ENCODE measurements at places on chromosomes 12 and 14. TPM values are rescaled to one million over a fixed set of nuclear protein-coding genes. Genes with fewer than 3 reads are reported as not detected.

GRCh38 chr12:111664961-111665865, 20.5 kb downstream of the BRAP start:
- no peak for DNase-seq
- H3K27ac ChIP-seq = no peak overlapping the region
- no peaks in the 10 kb centered on the region for H3K27me3 ChIP-seq
- H3K4me3 ChIP-seq = no peak overlapping the region

DNA sequence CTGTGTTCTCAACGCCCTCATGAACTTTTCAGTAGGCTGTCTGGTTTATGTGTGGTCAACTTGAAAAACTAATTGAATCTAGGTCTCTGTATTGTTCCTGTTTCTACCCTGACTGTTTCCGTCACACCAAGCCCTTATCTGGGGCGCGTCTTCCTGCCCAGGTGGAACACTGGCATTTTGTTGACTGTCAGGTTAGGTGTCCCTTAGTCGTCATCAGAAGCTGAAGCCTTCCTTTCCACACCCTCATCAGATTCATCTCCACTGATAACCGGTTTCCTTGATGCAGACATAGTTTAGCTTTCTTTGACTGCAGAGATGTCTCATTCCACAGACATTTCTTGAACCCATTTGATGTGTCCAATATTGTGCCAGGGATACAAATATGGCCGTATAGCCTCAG, 96.5 kb downstream of the DUSP16 start:
- peak; percentile 65 for DNase-seq
- no peaks in the 10 kb centered on the region for H3K27me3 ChIP-seq
- H3K27ac ChIP-seq = peak overlapping the region; percentile 81
- H3K36me3 ChIP-seq = peaks cover 49% of the 10 kb centered on the region

DNA sequence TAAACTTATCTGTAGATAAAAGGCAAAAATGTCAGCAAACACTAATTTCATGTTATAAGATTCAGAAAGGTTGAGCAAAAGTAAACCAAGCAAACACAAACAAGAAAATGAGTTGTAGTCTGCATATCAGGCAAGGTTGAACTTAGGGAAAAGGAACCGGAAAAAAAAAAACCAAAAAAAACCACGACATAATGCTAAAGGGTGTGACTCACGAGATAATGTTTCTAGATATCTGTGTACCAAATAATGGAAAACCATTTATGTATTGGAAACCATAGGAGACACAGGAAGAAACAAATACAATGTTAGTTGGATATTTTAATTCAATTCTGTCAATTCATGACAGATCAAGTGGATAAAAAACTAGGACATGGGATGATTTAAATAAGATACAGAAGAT, 60.5 kb downstream of the GPATCH2L start:
- H3K27ac ChIP-seq = no peak overlapping the region
- H3K27me3 ChIP-seq = no peaks in the 10 kb centered on the region
- no peaks in the 10 kb centered on the region for H3K4me1 ChIP-seq
- DNase-seq = no peak
- peaks cover 4% of the 10 kb centered on the region for H3K36me3 ChIP-seq

GRCh38 chr12:123938679-123939480, 33.8 kb downstream of the CCDC92 start:
- no peak for DNase-seq
- H3K4me1 ChIP-seq = peaks cover 22% of the 10 kb centered on the region

GRCh38 chr12:104703372-104703771, 246.6 kb downstream of the CHST11 start:
- H3K27ac ChIP-seq = no peak overlapping the region
- no peak for DNase-seq
- H3K4me1 ChIP-seq = peaks cover 27% of the 10 kb centered on the region
- no peaks in the 10 kb centered on the region for H3K27me3 ChIP-seq
- no peak overlapping the region for H3K4me3 ChIP-seq
- H3K36me3 ChIP-seq = peaks cover 8% of the 10 kb centered on the region

- peaks cover 31% of the 10 kb centered on the region for H3K4me1 ChIP-seq
- no peak overlapping the region for H3K27ac ChIP-seq
- H3K27me3 ChIP-seq = peaks cover 2% of the 10 kb centered on the region
- no peak for DNase-seq
- no peaks in the 10 kb centered on the region for H3K36me3 ChIP-seq
- H3K4me3 ChIP-seq = no peak overlapping the region
Observed at GRCh38 chr14:105980224-105980623, 453.8 kb downstream of the TMEM121 start.

DNA sequence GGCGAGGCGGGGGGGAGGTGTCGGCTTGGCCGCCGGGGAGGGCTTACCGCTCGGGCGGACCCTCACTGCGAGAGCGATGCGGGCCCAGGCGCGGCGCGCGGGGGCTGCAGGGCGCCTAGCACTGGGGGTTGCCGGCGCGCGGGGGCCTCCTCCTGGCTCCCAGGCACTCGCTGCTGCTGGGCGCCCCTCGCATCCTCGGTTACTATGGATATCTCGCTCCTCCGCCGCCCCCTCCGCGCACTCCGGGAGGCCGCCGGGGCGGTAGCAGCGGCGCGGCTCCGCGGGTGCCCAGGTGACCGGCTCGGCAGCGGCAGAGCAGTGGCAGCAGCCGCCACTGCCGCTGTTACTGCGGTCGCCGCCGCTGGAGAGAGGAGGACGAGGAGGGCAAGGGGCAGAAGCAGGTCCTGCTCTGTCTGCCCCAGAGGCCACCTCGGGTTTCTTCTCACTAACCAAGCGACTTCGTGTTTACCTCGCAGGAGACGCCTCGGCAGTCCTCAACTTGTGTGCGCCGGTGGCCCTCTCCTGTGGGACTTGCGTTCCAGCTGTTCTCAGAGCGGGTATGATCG, 250.1 kb downstream of the APAF1 start:
- H3K36me3 ChIP-seq = no peaks in the 10 kb centered on the region
- DNase-seq = no peak
- H3K4me1 ChIP-seq = peaks cover 5% of the 10 kb centered on the region
- H3K27ac ChIP-seq = no peak overlapping the region
- H3K4me3 ChIP-seq = peak overlapping the region; percentile 5
- H3K27me3 ChIP-seq = peaks cover 72% of the 10 kb centered on the region

DNA sequence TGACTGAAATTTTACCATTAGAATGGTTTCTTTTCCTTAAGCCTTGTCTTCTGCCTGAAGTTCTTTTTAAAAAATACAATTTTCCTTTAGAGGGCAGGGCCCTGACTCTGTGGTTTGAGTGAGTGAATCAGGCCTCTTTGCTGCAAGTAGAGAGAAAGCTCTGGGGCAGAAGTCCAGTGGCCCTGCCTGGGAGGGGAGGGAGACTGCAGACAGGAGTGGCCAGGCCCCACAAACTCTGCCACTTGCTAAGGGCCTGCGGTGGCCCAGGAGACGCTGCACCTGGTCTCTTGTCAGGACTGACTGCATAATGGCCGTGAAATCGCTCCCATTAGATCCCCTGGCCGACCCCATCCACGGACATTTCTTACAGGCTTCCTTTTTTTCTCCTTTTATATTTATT, 25.5 kb downstream of the TSPAN11 start:
- no peak overlapping the region for H3K4me3 ChIP-seq
- peaks cover 5% of the 10 kb centered on the region for H3K27me3 ChIP-seq
- no peak for DNase-seq
- H3K4me1 ChIP-seq = peaks cover 10% of the 10 kb centered on the region
- H3K36me3 ChIP-seq = no peaks in the 10 kb centered on the region
- no peak overlapping the region for H3K27ac ChIP-seq

DNA sequence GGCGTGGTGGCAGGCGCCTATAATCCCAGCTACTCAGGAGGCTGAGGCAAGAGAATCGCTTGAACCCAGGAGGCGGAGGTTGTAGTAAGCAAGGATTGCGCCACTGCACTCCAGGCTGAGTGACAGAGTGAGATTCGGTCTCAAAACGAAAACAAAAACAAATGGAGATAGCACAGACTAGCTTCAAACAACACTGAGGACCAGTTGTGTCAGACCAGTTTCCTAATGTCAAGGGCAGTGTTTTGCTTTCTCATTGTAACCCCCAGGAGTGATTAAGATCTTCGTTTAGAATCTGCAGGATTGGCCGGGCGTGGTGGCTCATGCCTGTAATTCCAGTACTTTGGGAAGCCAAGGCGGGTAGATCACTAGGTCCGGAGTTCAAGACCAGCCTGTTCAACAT, 18.5 kb downstream of the RPGRIP1 start:
- no peaks in the 10 kb centered on the region for H3K36me3 ChIP-seq
- H3K27me3 ChIP-seq = peaks cover 24% of the 10 kb centered on the region
- no peak for DNase-seq
- peaks cover 9% of the 10 kb centered on the region for H3K4me1 ChIP-seq

DNA sequence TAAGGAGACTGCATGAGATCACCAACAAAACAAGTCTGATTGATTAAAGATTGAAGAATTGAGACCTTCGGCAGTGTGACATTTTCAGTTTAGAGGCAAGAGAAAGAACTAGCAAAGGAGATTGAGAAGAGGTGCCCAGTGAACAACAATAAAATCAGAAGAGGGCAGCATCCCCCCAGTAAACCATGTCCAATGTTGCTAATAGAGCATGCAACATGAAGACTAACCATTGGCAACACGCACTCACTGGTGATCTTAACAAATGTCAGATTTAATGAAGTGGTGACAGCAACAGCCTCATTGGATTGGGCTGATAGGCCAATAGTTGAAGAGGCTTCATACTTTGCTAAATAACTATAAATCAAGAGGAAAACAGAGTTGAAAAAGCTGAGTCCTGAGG, 20.7 kb upstream of the TAS2R14 start:
- no peak overlapping the region for H3K4me3 ChIP-seq
- no peaks in the 10 kb centered on the region for H3K27me3 ChIP-seq
- peaks cover 16% of the 10 kb centered on the region for H3K36me3 ChIP-seq
- no peak overlapping the region for H3K27ac ChIP-seq
- no peak for DNase-seq
- peaks cover 26% of the 10 kb centered on the region for H3K4me1 ChIP-seq

Gene AMN
- 0.35 TPM for total RNA-seq

Gene KCNH5
- not detected for total RNA-seq

Gene FAM90A1
- not detected for total RNA-seq

Gene NKX2-1
- not detected for total RNA-seq

Gene KLRG1
- total RNA-seq = 5.6 TPM
